ENCODE measurements at places on chromosomes 1 and 21. TPM values are rescaled to one million over a fixed set of nuclear protein-coding genes. Genes with fewer than 3 reads are reported as not detected.

Gene TNNT2
- 0.90 TPM for total RNA-seq

Gene PGM1
- total RNA-seq: 12.1 TPM

Gene FTCD
- 5.4 TPM for total RNA-seq

Gene TEX38
- total RNA-seq: not detected

Gene MYCBP
- total RNA-seq: 25.1 TPM

Gene LORICRIN
- not detected for total RNA-seq

Gene ADAM30
- total RNA-seq: not detected

Gene OR2L5
- not detected for total RNA-seq

Gene FCGR3A
- not detected for total RNA-seq

Gene CD1D
- 0.79 TPM for total RNA-seq

Gene ZFP69
- 6.7 TPM for total RNA-seq
